Activated T-cell treated with anti-CD3 and anti-CD28 coated beads, Interleukin-2, amount 50 U/mL, for 72 hours (primary cell): ENCODE measurements at places on chromosomes 2 and 18.

- no peak for DNase-seq
Measured at GRCh38 chr18:77114415-77115191, 18.0 kb downstream of the MBP start.

GRCh38 chr2:127277028-127277427, 16.9 kb downstream of the ERCC3 start:
- no peak for DNase-seq

GRCh38 chr2:45483997-45484396, 127.1 kb downstream of the SRBD1 start:
- no peak for DNase-seq

DNA sequence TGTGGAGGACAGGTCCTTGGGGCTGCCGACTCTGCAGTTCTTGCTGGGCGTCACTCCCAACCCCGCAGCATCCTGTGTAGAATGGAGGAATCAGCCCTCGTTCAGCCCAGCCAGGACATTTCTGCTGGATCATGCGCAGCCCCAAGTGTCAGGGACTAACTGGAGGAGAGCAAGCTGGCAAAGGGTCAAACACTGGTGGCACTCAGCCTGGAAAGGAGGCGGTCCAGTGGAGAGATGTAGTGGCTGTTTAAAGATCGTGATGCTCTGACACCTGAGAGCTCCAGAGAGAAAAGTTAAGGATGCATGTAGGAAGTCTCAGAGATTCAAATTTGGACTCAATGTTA, 63.6 kb upstream of the SH3RF3 start:
- no peak for DNase-seq
